Neuronal stem cell (in vitro differentiated cells): ENCODE measurements at places on chromosomes 2 and 18.

DNA sequence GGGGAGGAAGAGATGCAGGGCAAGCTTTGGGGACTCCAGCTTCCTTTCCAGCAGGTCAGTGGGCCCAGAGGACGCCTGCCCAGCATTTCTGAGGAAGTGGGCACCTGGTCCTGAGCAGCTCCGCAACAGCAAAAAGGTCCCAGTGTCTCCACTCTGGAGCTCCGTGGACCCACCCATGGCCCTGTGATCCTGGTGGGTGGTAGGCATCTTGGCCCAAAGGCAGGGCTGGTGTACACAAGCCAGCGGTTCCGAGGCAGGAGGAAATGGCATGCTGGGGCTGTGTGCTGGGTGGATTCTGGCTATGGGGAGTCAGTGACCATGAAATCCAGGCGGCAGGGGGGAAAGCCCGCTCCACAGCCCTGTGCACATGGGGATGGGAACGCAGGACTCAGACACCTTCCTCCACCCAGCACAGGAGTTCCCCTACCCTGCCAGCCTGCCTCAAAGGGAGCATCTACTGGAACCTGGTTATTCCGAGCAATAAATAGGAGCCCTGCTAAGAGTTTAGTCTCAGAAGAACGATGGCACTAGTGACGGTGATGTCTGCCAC is 206.0 kb downstream of the GLI2 start:
- no peak for DNase-seq

- no peak for DNase-seq
Measured at GRCh38 chr2:74639550-74639949, 8.6 kb downstream of the M1AP start.

DNA sequence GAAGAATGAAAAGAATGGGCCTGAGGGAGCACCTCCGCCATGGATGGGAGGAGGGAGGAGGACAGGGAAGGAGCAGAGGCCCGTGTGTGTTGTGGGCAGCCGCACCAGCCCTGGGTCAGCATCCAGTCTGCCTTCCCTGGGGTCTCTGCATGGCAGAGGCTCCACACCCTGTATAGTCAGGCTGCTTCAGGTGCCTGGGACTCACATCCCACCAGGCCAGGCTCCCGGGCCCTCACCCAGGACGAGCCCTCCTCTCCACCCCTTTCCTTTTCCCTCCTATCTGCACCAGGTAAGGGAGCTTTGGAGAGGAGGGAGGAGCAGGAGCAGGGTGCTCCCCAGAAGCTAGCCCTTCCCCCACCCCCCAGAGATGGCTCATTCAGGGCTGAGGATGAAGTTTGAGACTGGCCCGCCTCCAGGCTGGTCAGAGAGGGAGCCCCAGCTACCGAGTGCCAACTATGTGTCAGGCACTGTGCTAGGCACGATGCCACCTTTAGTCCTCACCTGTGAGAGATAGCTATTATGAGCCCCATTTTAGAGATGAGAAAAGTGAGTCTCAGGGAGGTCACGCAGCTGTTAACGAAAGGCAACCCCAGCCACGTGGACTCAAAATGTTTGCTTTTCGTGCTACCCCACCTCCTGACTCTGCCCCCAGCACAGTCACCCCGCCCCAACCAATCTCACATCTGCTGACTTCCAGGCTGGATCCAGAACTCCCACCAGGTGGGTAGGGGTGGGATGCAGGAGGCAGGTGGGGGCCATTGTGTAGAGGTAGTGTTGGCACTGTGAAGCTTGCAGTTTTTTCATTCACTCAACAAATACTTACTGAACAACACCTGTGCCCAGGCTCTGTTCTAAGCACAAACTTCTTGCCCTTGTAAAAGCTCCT is 242.1 kb downstream of the DYSF start:
- no peak for DNase-seq

GRCh38 chr2:185221-185620 is 78.6 kb downstream of the SH3YL1 start:
- no peak for DNase-seq

- DNase-seq = no peak
Measured at GRCh38 chr2:229947544-229947943, 25.2 kb downstream of the FBXO36 start.

- no peak for DNase-seq
Measured at GRCh38 chr2:218125626-218126080, at the start of gene CXCR2. TSS of gene CXCR2 (plus strand) at chr2:218126028. CDS start at chr2:218134802, 8,774 bp downstream.

DNA sequence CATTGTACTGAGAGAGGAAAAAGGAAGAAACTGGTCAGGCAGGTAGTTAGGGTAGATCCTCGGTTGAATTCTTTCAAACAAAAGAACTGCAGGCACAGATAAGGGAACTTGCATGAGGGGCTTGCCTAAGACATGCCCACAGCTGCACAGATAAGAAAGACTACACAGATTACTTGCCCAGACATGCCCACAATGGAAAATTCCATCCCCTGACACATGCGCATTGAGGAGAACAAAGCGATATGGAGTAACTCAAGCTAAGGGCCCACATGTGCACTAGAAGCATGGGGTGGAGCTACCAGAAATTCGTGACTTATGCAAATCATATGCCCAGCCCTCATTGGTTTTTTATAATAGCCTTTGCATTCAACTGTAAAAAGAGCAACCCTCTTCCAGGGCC is 181.3 kb upstream of the ZNF521 start:
- DNase-seq = no peak

DNA sequence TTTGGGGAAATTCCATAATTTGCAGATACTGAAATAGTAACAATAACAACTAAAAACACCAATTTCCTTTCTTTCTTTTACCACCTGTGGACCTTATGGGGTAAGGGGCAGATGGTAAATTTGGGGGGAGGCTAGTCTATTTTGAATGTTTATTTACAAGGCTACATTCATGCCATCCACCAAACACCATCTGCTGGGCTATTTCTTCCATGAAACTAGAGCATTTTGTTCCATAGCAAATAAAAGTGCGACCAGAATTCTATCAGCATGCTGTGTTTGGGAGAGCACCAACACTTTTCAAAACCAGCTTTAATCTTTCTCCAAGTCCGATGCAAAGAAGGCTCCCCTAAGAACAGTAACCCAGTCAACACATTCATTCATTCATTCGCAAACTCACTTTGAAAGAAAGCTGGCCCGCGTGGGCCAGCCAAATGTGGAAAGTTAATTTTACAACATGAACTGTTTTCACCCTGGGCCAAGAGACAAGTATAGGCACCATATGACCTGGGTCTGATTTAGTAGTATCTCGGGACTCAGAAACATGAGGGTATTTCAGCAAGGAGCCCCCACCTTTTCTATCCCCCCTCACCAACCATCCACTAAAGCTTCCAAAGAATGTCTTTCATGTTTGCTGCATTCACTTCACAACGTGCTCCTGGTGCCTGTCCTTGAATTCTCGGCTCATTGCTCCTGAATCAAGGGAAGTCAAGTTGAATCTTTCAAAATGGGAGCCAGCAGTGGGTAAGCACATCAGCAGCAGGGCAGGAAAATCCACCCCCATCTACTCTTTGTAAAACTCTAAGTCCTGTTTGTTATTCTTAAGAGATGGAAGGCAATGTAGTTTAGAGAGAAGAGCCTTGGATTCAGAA is 210.6 kb downstream of the C1D start:
- no peak for DNase-seq

- DNase-seq = no peak
Measured at GRCh38 chr2:192005211-192005610, 158.3 kb upstream of the CAVIN2 start.

DNA sequence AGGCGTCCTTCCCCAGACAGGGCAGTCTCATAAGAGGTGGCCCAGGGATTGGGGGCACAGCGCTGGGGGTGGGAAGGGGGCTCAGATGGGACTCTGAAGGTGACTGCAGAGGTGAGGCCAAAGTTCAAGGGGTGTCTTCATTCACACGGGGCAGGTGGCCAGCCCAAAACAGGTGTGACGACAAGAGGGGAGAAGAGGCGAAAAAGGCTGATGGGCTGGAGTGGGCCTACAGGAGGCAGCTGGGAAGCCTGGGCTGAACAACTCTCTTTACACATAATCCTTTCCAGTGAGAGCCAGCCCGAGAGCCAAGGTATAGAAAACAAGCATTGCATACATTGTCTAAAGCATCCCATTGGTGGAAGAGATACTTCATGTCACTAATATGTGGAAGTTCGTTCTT is 130.9 kb upstream of the ASB18 start:
- DNase-seq = no peak
